ENCODE measurements at places on chromosomes 1 and 21.

DNA sequence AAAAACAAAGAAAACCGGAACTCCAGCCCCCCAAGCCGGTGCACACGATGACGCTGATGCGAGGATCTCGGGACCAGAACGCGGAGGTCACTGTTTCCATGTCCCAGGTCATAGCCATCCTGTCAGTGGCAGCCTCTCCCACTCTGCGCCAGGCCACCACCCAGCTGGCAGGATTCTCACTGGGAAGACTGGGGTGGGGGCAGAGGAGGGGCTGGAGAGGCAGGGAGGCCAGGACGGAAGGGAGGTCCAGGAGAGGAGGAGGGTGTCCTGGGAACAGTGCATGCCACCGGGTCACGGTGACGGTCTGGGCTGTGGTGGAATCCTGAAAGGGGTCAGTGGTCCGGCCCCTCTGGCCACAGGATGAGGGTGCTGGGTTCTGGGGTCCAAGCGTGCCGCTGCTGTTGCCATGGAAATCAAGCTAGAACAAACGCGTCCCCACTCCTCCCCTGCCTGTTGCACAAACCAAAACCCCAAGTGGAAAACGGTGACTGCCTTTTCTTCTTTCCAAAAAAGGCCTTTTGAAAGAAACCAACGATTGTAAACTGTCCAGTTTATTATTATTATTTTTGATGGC lies 26.1 kb downstream of the MRPL37 start:
- DNase-seq = no peak

DNA sequence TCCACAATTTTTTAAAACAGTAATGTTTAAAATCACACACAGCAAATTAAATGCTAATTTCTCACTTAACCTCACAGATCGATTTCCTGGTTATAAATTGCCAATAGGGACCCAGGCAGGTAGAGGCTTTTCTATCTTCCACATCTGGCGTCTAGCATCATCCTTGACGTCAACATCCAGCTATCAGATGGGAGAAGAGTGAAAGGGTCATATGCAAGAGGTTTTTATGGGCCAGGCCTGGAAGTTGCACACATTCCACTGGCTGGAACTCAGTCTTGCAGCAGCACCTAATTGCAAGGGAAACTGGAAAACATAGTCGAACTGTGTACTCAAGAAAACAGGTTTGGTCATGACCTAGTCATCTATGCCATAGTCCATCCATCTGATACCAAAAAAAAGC lies 6.0 kb upstream of the EEIG2 start:
- DNase-seq = no peak

DNA sequence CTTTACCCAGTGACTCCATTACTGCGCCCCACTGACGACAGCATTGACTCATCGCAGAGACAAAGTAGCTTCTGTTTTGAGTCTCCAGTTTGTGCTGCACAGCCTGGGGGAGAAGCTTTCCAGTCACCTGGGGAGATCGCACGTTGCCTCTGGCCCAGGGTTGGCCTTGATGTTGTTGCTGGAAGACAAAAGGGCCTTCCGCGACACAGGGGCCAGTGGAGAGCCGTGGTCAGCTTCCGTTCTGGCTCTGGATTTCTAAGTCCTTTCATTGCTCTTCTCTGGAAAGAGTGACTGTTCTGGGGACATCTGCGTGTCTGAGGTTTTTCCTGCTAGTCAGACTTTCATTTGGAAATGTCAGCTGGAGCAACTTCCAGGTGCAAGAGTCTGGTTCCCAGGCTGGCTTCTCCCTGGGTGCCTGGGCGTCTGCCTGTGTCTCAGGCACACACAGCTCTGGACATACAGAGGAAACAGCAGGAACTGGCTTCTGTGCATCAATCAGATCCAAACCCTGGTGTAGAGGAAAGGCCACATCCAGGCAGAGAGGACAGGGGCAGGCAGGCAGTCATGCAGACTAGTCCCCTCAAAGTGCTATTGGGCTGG lies 257.0 kb downstream of the SIPA1L2 start:
- no peak for DNase-seq

- DNase-seq = no peak
These were observed 116.4 kb upstream of the COP1 start for GRCh38 chr1:176323472-176323871.

DNA sequence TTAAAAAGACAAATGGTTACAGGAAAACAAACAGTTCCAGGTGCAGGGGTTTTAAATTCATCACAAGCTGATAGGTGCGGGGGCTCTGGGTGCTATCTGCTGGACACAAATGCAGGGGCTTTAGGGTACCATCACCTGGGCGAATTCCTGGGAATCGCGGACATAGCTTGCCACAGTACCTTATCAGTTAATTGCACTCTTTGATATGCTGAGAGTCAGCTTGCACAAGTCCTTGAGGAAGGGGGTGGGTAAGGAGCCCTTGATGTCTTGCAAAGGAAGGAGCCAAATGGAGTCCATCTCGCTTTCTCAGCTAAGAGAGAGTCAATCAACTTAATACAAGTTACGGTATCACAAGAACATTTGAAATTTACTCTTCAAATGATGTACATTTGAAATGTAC lies 25.4 kb upstream of the TMEM54 start:
- no peak for DNase-seq

DNA sequence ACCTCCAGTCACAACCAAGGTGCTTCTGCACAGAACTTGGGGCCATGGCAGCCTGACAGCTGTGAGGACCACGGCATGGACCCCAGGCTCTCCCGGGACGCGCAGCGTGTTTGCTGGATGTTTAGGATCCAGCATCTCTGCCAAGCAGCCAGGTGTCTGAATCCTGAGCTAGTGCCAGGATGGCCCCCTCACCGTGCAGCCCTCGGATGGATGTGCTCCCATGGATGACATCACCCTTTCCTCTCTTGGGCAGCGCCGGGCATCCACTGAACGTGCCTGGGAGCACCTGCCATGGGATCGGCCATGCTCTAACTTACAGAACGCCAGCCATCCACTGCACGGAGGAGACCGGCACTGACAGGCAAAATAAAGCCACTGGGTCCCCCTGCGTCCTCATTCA lies 53.9 kb downstream of the PRDM15 start:
- no peak for DNase-seq

DNA sequence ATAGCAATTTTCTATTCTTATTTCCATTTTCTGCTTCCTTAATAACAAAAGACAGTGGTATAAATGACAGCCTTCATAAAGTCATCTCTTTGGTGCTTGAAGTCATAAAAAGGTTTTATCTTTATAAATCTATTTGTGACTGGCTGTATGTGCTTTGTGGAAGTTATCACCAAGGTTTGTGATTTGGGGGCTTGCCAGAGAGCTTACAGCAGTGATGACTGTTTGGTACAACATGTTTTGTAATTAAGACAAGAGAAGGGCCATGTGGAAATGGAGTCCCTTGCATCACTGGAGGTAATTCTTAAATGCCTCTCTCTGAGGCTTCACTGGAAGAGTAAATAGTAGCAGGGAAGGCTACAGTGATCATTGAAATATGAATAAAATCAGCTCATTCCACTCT lies 2.7 kb downstream of the SLC35F3 start:
- DNase-seq = no peak

GRCh38 chr1:105204836-105205371 lies 1455.2 kb downstream of the AMY1C start:
- DNase-seq = no peak

GRCh38 chr1:37255136-37255795 lies 219.1 kb upstream of the ZC3H12A start:
- no peak for DNase-seq

DNA sequence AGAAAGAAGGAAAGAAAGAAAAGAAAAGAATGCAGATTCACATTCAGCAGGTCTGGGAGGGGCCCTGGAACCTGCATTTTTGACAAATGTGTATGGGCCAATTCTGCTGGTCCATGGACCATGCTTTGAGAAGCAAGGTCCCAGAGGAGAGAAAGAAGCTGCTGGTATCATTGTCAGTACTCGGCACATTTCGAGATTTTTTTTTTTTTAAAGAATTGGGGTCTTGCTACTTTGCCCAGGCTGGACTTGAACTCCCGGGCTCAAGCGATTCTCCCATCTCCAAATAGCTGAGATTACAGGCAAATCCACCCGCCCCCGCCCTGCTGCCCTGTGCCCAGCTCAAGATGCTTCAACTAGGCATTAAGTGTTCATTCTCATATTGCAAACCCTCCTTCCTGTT lies 13.6 kb upstream of the DISP3 start:
- no peak for DNase-seq

DNA sequence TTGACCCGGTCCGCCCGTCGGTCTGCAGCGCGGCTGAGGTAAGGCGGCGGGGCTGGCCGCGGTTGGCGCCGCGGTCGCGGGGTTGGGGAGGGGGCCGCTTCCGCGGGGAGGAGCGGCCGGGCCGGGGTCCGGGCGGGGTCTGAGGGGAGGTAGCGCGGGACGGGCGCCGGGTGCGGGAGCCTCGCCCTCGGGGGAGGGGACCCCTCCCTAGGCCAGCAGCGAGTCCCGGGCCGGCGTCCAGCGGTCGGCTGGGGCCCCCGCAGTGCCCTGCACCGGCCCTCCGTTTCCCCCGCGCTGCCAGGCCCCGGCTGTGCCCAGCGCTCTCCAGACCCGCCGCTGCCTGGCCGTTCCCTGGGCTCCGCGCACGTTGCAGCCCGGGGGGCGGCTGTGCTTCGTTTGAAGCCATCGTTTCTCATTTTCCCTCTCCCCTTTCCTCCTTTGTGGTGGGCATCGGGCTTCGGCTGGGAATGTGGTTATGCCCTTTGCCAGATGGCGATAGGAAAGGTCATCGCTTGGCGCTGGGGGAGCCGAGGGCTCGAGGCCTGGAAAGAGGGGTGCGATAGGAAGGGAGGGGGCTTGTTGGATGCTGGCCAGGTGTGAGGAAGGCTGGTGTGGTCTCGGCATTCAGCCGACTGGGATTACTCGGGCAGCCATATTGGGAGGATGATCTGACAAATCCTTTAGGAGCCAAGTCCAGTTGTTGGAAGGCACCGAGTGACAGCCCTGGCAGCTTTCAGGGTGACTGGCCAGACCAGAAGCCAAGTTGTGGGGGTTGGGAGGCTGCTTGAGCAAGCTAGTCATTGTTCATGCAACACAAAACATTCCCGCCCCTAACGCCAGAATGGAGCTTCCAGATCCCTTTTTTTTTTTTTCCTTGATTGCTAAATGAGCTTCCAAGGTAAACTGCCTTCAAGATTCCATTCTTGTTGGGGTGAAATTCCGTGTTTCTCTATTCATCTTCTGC lies 753 bp downstream of the KIF1B start:
- DNase-seq = no peak

GRCh38 chr1:214086945-214087344 lies 99.2 kb downstream of the PROX1 start:
- no peak for DNase-seq

DNA sequence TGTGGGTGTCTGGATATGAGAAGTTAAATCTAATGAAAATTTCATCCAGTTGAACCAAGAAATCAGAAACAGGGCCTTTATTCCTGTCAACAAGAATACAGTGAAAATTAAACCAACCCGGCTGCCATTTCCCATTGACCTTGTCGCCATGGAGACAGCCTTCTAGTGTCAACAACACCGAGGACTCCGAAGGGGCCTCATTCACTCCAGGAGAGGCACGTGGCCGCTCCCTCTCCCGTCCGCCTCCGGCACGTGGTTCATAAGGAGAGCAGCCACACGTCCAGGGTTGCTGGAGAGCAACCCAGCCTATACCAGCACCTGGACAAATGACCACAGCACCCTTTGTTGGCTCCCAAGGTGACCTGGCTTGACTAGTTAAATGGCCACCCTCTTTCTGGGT lies 120.3 kb upstream of the VAMP3 start:
- DNase-seq = no peak

DNA sequence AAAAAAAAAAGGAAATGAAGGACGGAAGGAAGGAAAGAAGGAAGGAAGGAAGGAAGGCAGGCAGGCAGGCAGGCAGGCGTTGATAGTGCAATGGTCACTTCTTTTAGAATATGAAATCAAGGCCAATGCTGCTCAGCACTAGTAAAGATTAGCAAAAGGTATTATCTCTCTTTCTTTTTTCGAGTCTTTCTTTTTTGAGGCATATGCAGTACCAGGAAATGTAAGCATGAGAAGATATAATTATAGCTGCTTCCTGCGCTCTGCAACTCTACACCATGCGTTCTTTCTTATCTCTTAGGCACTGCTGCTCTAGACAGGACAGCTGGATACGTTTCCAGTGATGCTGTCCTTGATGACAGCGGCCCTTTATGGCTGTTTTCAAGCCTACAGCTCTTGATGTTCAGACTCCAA lies 1512.5 kb upstream of the B3GALT2 start:
- DNase-seq = no peak

- no peak for DNase-seq
These were observed 40.8 kb downstream of the TCEANC2 start for GRCh38 chr1:54094001-54094729.

GRCh38 chr1:63575340-63575826 lies 17.8 kb upstream of the PGM1 start:
- no peak for DNase-seq

- peak; percentile 40 for DNase-seq
These were observed 4.9 kb upstream of the POFUT2 start for GRCh38 chr21:45292399-45293219.

GRCh38 chr1:4019606-4020331 lies 119.7 kb upstream of the C1orf174 start:
- DNase-seq = no peak

GRCh38 chr1:15180189-15180588 lies 26.6 kb downstream of the TMEM51 start:
- DNase-seq = no peak

DNA sequence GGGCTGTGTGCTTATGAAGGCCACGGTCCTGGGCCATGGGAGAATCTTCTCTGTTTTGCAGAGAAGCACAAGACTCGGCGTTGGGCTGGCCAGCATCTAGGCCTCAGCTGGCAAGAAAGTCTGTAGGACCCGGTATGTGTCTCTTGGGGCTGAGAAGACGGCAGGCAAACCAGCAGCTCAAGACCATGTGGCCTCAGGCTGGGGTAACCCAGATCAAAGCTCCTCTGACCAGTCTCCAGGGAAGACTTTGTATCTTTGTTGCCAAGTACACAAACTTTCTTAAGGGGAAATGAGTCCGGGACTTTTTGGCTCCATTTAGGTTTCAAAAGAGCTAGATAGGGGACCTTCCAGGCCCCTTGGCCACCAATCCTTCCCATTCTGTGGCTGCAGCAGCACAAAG lies 60.1 kb downstream of the PTP4A2 start:
- DNase-seq = no peak

DNA sequence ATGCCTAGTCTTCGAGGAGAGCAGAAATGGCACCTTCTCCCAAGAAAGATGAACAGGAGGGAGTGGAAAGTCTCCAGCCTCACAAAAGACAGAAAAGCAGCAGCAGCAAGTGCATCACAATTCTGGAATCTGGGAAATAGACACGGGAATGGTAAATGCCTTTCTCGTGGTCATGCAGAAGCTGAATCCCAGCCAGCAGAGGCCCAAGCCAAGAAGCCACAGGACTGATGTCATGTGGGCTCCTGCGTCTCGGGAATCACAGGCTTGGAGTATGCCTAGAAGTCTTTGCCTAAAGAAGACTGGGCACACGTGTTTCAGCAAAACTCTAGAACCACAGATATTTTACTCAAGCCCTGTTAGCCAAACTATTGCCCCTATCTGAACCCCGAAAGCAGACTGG lies 260.3 kb upstream of the PLD5 start:
- DNase-seq = no peak

- no peak for DNase-seq
These were observed 121.2 kb downstream of the SLC45A1 start for GRCh38 chr1:8439015-8439702.

- DNase-seq = no peak
These were observed 41.6 kb upstream of the LRRC3 start for GRCh38 chr21:44413566-44414290.

GRCh38 chr1:25631750-25632485 lies 15.3 kb downstream of the MAN1C1 start:
- DNase-seq = no peak

GRCh38 chr1:22733643-22734042 lies 23.0 kb downstream of the EPHB2 start:
- DNase-seq = no peak

- DNase-seq = no peak
These were observed 16.1 kb upstream of the CHI3L1 start for GRCh38 chr1:203202431-203203245.
